ENCODE measurements at places on chromosomes 7 and 10.

DNA sequence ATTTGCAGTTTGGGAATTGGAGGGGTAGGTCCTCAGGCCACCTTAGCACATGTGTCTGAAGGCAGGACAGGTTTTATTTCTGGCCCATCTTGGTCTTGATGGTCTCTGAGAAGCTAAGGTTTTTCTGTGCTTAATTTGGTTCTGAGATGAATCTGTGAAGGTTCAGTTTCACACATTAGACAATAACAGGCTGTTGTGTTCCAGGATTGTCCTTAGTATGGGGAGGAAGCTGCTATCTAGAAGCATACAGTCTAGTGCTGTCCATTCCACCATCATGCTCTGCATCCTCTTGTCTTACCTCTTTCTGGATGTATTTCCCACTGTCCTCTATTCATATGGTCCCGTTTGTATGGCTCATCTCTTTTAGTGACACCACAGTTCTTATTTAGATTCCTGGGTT is 7.1 kb downstream of the UBE2D1 start:
- no peak for DNase-seq

DNA sequence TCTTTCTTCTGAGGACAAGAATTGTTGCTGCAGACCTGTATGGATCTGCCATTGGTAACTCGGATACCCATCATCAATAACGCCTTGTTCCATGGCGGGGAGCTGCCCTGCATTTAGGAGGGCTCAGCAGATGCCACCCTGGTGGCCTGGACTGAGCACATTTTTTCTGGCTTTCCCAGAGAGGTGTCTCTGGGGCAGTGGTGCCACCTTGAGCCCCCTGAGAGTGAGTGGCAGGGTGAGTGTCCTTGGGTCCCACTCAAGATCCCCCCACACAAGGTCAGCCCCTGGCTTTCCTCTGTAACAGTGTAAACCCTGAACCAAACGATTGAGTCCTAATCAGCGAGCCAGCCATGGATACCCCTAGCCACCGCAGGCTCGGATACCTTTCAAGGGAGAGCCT is 258.6 kb downstream of the GLRX3 start:
- DNase-seq, result no peak

- no peak for DNase-seq
Observed at GRCh38 chr10:124168991-124169802, 75.8 kb upstream of the CHST15 start.

- no peak for DNase-seq
Observed at GRCh38 chr7:137538361-137538762, 194.8 kb upstream of the PTN start.

DNA sequence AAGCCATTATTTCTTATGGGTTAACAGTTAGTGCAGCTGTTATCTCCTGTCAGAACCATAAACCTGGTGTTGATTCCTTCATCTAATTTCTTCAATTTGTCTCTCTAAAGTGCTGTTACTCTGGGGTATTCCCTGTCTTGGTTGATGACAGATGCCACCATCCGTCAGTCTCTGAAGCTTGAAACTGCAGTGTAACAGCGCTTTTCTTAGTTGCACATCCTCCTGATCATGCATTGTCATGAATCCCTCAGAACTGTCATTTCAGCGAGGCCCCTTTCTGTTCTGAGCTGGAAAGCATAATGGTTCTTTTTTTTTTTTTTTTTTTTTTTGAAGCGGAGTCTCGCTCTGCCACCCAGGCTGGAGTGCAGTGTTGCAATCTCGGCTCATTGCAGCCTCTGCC is 193.9 kb downstream of the SDK1 start:
- no peak for DNase-seq

- DNase-seq, result peak; percentile 81
Observed at GRCh38 chr10:61992671-61993668, 91.5 kb downstream of the ARID5B start.

- peak; percentile 70 for DNase-seq
Observed at GRCh38 chr7:8190119-8190895, 71.7 kb downstream of the ICA1 start.
